Fibroblast of the aortic adventitia (primary cell): ENCODE measurements at places on chromosomes 2 and 18. TPM values are rescaled to one million over a fixed set of nuclear protein-coding genes. Genes with fewer than 3 reads are reported as not detected.

The C18orf54 gene
- 10.5 and 12.7 TPM in 2 replicates for total RNA-seq

The IL1A gene
- total RNA-seq: 0.90 TPM in 1 of 2 replicates, not detected in the other

The REG3A gene
- not detected in 2 replicates for total RNA-seq

The SH3RF3 gene
- 2.1 and 8.4 TPM in 2 replicates for total RNA-seq
